ENCODE measurements at places on chromosomes 7 and 10.

DNA sequence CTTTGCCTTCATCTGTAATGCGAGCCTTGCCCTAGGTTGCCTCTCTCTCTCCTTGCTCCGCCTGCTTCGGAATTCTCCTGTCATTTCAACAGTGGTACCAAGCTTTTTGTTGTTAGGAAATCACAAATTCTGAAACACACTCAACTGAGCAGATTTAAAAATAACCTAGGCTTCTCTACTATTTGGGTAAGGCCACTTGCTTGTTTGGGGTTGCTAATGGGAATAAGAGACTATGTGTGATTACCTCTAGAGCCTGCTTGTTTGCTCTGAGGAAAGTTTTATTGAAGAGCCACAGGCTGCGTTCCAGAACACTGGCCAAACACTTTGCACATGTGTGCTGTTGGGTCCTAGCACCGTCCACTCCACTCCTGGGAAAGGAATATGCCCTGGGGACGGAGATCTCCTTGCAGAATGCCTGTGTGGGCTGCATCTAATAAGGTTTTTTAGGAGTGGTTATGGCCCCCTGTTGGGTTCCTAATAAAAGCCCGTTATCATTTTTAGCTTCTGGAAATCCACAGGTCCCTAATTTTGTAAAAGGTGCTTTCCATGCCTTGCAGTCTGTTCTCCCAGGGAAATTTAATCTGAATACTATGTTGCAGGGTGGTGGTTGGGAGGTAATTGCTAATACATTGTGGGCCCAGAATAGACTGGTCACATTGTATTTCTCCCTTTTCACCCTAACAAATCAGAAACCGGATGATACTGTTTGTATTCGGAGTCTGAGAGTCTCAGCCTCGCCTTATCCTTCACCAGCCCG lies 68.7 kb upstream of the KLF6 start:
- no peak for DNase-seq

DNA sequence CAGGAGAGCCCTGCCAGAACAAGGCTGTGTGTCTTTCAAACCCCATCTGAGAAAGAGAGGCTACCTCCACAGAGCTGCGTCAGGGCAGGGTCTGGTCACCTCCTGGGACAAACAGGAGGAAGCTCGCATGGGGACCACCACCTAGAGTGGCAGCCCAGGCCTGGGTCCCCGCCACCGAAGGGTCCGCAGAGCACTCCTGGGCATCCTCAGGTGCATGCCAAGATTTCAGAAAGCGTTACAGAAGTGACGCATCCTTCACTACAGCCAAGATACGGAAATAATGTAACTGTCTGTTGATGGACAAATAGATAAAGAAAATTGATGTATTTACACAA lies 42.6 kb downstream of the GSDME start:
- DNase-seq, result no peak

DNA sequence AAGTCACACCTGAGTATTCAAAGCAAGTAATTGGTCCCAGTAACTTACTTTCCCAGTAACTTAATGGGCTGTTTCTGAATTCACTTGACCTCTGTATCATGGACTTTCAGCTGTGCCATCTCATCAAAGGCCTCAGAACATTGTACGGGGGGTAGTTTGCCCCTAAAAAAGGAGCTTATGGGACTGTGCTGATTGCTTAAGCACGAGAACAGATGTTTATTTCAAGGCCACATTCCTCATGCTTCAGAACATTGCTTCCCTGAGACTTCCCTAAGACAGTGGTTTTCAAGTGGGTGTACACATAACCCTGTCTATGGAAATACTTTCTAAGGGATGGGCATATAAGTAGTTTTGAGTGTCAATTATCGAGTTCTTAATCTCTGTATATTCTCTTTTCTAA lies 26.8 kb downstream of the CALCR start:
- no peak for DNase-seq

- no peak for DNase-seq
Measured at GRCh38 chr10:71487726-71488125, 91.0 kb downstream of the CDH23 start.

GRCh38 chr7:1679966-1680730 lies 10.1 kb downstream of the ELFN1 start:
- no peak for DNase-seq

- no peak for DNase-seq
Measured at GRCh38 chr10:52332815-52333214, 18.7 kb downstream of the DKK1 start.

DNA sequence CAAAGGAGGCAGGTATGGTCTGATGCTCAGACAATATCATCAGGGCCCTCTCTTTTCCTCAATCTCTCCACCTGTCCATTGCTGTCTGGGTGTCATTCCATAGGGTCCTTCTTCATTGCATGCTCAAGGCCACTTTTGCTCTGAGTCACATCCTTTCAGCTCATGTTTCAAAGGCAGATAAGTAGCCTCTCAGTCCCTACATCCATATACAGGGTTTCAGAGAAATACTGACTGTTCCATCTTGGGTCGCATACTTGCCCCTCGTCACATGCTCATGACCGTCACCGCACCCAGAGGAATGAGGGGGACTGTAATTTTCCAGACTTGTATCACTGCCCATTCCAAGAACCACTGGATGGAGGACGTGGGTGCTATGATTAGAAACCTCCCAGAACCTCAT lies 93.4 kb downstream of the FAM107B start:
- no peak for DNase-seq

DNA sequence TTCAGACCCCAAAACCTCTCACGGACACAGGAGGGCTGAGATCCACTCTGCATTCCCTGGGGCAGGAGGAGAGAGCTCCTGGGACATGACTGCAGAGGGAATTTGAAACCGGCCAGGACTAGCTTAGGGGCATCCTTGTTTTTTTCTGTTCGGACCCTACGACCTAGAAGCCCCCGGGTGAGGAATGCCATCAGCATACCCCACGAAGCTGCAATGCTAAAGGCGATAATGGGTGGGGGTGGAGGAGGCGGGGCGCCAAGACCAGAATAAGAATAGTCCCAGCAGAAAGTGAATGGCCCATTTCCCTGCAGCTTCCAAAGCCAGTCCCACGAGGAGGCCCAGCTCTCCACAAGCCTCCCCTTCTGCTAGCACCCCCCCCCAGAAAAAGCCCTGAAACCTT lies 4.0 kb downstream of the PDGFA start:
- no peak for DNase-seq

- no peak for DNase-seq
Measured at GRCh38 chr7:11748884-11749283, 83.1 kb downstream of the THSD7A start.

- no peak for DNase-seq
Measured at GRCh38 chr7:93315896-93316295, 83.7 kb downstream of the VPS50 start.

- no peak for DNase-seq
Measured at GRCh38 chr10:69362471-69362954, 54.2 kb downstream of the TACR2 start.

- no peak for DNase-seq
Measured at GRCh38 chr10:60182691-60183090, 207.0 kb downstream of the ANK3 start.

GRCh38 chr7:117188376-117188775 lies 134.5 kb downstream of the WNT2 start:
- DNase-seq, result no peak

DNA sequence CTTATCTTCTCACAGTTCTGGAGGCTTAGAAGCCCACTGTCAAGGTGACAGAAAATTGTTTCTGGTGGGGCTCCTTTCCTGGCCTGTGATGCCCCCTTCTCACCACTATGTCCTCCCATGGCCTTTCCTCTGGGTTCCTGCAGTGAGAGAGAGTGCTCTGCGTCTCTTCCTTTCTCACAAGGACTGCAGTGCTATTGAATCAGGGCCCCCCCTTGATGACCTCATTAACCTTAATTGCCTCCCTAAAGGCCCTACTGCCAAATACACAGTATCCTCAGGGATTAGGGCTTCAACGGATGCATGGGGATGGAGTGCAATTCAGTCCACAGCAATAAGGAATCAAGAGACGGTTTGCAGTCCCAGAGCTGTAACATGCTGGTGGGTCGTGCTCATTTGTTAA lies 82.0 kb upstream of the GRB10 start:
- no peak for DNase-seq

DNA sequence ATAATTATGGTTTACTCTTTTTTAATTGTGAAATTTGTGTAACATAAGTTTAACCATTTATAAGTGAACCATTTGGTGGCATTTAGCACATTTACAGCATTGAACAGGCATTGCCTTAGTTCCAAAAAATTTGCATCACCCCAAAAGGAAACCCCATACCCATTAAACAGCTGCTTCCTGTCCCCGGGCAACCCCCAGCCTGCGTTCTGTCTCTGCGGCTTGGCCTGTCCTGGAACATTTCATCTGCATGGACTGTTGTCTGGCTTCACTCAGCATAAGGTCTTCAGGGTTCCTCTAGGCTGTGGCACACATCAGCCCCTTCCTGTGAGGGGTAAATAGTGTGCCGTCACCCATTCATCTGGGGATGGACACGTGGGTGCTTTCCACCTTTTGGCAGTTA lies 6.9 kb downstream of the RET start:
- no peak for DNase-seq

GRCh38 chr10:117663750-117664149 lies 121.2 kb downstream of the EMX2 start:
- DNase-seq, result no peak

DNA sequence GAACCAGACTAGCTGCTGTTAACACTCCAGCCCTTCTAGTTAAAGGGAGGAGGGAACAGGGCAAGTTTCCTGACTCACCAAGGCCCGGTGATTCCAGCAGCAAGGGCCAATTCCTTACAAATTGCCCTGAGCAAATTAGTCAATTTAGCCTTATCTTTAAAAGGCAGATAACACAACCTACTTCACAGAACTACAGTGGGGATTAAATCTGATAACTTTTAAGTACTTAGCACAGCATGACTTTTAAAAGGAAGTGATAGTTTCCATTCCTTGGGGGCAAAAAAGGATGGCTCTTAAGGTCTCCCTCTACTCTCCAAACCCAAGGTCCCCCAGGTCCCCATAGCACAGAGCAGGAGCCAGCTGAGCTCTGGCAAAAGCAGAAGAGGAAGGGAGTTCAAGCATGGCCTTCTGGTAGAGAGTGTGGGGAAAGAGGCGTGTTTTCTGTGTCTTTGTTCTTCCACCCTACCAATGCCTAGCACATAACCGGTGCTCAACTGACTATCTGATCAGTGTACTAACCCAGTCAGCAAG lies 4.0 kb downstream of the CDCA7L start:
- DNase-seq, result no peak

GRCh38 chr7:74561898-74562613 lies 95.5 kb upstream of the GTF2I start:
- no peak for DNase-seq

- no peak for DNase-seq
Measured at GRCh38 chr10:70872291-70872690, 16.1 kb downstream of the PCBD1 start.

GRCh38 chr7:7696458-7697119 lies 21.8 kb downstream of the RPA3 start:
- DNase-seq, result no peak

- no peak for DNase-seq
Measured at GRCh38 chr10:119136084-119136483, 29.4 kb downstream of the SFXN4 start.

DNA sequence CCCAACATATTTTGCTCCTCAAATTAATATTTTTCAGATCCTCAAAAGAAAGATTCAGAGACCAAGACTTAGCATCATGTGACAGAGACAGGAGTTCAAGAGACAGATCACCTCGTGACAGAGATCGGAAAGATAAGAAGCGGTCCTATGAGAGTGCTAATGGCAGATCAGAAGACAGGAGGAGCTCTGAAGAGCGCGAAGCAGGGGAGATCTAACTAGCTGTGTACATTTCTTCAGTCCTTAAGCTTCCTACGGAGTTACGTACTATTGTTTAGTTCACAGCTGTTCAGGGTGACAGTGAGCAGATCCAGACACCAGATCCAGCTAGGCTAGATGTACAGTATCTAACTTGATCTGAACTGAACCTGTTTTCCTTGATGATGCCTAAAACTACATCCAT lies 61.3 kb downstream of the KLRG2 start:
- DNase-seq, result no peak

DNA sequence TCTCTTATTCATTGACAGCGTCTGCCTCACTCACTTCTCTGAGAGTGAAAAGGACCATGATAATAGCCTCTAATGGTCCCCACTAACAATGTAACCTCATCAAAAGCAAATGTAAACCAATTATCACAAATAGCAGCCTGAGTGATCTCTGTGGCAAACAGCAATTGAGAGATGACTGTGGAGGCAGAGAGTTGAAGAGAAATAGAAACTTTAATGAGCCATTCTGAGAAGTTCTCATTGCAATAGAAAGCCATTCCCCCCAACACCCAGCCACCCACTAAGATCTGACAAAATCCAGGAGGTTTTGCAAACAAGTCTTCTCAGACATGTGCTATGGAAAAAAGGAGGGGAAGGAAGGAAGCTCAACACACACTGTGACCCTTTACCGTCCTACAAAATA lies 44.2 kb upstream of the RNF148 start:
- no peak for DNase-seq

DNA sequence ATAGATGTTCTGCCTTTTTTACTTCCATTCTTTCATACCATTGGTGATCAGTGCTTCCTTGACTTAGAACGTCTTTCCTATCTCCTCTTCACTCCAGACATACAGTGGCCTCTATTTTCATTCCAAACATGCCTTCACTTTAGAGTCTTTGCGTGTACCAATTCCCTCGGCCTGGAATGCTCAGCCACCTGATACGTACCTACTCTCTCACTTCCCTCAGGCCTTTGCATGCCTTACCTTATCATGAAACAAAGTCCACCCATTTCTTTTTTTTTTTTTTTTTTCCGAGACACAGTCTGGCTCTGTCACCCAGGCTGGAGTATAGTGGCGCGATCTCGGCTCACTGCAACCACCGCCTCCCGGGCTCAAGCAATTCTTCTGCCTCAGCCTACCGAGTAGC lies 2.2 kb upstream of the CCNJ start:
- no peak for DNase-seq

DNA sequence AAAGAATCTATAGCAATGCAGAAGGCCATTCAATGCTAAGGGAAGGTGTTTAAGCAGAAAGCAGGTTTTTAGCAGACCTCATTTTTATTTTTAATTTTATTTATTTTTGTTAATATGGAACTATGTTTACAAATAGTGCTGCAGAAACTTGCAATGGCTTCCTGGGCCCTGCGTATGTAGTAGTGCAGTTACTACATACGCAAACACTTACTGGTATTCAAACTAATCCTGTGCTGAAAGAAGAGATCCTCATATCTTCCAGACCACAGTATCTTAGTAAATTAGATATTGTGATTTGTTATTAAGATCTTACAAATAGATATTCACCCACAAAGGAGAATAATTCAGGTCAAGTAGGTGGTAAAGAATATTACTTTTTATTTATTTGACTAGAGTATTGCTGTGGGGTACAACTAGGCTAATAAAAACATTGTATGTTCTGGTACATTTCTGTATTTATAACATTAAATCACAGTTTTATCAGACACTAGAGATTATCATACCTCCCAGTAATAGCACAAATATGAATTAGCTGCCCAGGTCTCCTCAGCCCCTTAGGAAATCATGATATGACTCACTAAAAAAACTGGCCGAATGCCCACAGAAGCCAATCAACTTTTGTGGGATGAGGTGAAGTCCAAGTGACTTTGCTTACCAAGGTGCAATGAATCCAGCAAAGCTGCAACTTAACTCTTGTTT lies 57.6 kb downstream of the RNLS start:
- DNase-seq, result no peak

GRCh38 chr10:49592726-49593563 lies 17.2 kb upstream of the SLC18A3 start:
- peak; percentile 47 for DNase-seq

- DNase-seq, result peak; percentile 53
Measured at GRCh38 chr7:44194069-44194468, 4.8 kb upstream of the GCK start.
